ENCODE measurements at places on chromosomes 7 and 10.

DNA sequence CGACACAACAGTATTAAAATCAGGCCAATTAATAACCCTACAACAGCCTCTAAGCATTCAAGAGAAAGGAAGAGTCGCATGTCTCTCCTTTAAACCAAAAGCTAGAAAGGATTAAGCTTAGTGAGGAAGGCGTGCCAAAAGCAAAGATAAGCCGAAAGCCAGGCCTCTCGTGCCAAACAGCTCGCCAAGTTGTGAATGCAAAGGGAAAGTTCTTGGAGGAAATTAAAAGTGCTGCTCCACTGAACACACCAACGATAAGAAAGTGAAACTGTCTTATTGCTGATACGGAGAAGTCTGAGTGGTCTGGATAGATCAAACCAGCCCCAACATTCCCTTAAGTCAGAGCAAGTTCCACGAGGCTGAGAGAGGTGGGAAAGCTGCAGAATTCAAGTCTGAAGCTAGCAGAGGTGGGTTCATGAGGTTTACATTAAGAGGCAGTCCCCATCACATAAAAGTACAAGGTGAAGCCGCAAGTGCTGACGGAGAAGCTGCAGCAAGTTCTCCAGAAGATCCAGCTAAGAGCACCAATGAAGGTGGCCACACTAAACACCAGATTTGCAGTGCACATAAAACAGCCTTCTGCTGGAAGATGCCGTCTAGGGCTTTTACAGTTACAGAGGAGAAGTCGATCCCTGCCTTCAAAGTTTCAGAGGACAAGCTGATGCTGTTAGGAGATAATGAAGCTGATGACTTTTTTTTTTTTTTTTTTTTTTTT lies 194.8 kb downstream of the MAD1L1 start:
- peak; percentile 12 for DNase-seq
- no peak overlapping the region for H3K27ac ChIP-seq
- no peaks in the 10 kb centered on the region for H3K4me1 ChIP-seq
- H3K4me3 ChIP-seq, result peak overlapping the region; percentile 10
- H3K27me3 ChIP-seq, result no peaks in the 10 kb centered on the region

DNA sequence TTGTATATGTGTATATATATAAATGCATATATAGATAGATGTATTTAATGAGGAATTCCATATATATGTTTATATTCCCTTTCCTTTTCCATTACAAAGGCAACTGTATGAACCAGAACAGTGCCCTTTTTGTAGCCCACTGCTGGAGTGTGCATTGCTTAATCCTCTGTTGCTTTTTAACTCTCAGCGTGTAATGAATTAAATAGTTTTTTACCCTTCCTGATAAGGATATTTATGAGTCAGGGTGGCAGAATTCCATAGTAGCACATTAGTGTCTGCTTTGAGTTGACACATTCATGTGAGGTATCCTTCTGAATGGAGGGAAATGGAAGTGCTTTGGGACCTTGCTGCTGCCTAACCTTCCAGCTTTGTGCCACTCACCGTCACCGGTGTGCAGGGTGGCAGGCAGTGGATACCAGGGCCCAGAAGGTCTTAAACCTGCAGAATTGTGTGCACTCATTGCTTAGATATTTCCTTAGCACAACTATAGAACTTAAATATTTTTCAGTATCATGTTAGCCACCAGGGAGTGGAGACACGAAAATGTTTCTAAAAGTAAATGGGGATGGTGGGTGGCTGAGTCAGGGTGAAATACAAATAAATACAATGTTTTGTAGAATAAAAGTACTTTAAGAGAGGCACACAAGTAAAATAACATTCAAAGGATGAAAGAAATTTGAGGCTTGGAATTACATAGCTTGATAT lies 117.9 kb downstream of the SND1 start:
- H3K4me3 ChIP-seq, result no peak overlapping the region
- no peak for DNase-seq
- H3K36me3 ChIP-seq, result no peaks in the 10 kb centered on the region
- no peaks in the 10 kb centered on the region for H3K4me1 ChIP-seq
- H3K27me3 ChIP-seq, result no peaks in the 10 kb centered on the region

DNA sequence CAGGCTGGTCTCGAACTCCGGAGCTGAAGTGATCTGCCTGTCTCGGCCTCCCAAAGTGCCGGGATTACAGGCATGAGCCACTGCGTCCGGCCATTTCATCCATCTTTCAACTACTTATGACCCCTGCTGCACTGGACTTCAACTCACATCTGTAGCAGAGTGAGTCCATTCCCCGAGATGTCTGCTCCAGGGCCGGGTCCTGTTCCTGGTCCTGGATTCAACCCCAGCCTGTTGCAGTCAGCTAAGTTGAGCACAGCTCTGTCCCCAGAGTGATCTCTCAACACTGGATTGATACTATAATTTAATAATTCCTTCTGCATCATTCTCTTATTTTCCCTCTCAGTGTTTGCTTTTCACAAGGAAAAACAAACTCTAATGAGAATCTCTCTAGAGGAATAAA lies 25.8 kb downstream of the PRTFDC1 start:
- no peak overlapping the region for H3K27ac ChIP-seq
- peak; percentile 57 for DNase-seq
- no peak overlapping the region for H3K4me3 ChIP-seq
- H3K36me3 ChIP-seq, result no peaks in the 10 kb centered on the region
- no peaks in the 10 kb centered on the region for H3K4me1 ChIP-seq

GRCh38 chr7:95213148-95213547 lies 111.2 kb downstream of the PON1 start:
- H3K36me3 ChIP-seq, result no peaks in the 10 kb centered on the region
- no peak overlapping the region for H3K4me3 ChIP-seq
- no peak for DNase-seq
- H3K4me1 ChIP-seq, result no peaks in the 10 kb centered on the region

GRCh38 chr10:89242840-89243568 lies 8.6 kb downstream of the LIPA start:
- H3K4me1 ChIP-seq, result no peaks in the 10 kb centered on the region
- no peak overlapping the region for H3K27ac ChIP-seq
- H3K4me3 ChIP-seq, result no peak overlapping the region
- DNase-seq, result no peak
- no peaks in the 10 kb centered on the region for H3K36me3 ChIP-seq

- H3K36me3 ChIP-seq, result no peaks in the 10 kb centered on the region
- H3K27ac ChIP-seq, result no peak overlapping the region
- H3K4me1 ChIP-seq, result no peaks in the 10 kb centered on the region
- H3K4me3 ChIP-seq, result no peak overlapping the region
- H3K27me3 ChIP-seq, result no peaks in the 10 kb centered on the region
Observed at GRCh38 chr10:76492026-76492425, 1060.6 kb downstream of the LRMDA start.

DNA sequence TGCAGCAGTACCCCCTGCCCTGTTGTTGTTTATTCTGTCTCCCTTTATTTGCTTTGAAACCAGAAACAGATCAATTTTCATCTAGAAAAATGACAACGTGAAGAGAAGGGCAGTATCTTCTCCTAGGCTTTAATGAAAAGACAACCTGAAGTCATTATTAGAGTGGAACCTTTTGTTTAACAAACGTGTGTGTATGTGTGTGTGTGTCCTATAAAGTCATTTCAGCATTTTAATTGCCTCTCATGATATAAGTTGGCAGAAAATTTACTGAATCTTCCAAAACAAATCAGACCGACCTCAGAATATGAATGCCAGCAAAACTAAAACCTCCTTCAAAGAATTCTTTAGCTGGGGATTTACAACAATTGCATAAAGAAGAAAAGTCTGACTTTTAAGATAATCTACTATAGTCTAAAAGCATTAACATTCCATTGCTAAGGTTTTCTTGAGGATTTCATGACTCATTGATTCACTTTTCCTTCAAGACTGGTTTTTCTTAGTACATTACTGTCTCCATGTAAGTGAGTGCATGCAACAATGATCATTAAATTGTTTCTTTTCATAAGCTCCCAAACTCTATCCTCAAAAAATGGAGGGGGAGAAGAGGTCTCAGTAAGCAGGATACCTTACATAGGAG lies 3.2 kb downstream of the GLI3 start:
- H3K4me3 ChIP-seq, result no peak overlapping the region
- H3K27me3 ChIP-seq, result peaks cover 6% of the 10 kb centered on the region
- H3K36me3 ChIP-seq, result no peaks in the 10 kb centered on the region
- no peak for DNase-seq
- peaks cover 10% of the 10 kb centered on the region for H3K4me1 ChIP-seq

- H3K4me3 ChIP-seq, result no peak overlapping the region
- H3K27ac ChIP-seq, result no peak overlapping the region
- H3K36me3 ChIP-seq, result no peaks in the 10 kb centered on the region
- H3K4me1 ChIP-seq, result no peaks in the 10 kb centered on the region
Observed at GRCh38 chr7:79420464-79420863, 33.0 kb downstream of the MAGI2 start.

DNA sequence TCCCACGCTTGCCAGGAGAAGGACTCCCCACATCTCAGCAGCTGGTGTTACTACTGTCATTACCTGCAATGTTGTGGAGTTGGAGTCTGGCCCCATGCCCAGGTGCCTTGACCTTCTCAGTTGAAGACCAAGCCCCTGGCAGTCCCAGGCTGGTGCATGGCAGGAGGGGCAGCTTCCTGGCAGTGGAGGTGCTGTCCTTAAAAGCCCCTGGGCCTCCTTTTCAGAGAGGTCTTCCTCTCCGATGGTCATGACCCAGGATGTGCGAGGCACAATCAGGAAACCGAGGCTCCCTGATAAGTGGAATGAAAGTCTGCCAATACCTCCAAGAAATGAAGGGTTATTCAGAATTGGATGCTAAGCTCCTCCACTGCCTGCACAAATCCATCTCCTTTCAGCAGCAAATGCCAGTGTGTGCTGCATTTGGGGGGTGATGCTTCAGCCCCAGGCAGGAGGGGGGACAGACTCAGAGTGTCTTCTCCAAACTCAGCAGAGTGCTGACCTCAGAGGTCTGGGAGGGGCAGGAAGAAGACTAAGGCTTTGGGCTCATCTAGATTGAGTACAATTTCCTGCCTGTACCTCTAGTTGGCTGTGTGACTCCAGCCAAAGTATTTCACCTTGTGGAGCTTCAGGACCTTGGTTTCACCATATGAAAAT lies 97.0 kb upstream of the DDC start:
- DNase-seq, result no peak
- no peaks in the 10 kb centered on the region for H3K27me3 ChIP-seq
- H3K27ac ChIP-seq, result peak overlapping the region; percentile 91
- peaks cover 84% of the 10 kb centered on the region for H3K4me1 ChIP-seq
- H3K4me3 ChIP-seq, result no peak overlapping the region

- H3K36me3 ChIP-seq, result no peaks in the 10 kb centered on the region
- no peaks in the 10 kb centered on the region for H3K27me3 ChIP-seq
- H3K4me3 ChIP-seq, result no peak overlapping the region
Observed at GRCh38 chr7:30278376-30278775, 6.0 kb upstream of the ZNRF2 start.

GRCh38 chr7:100109521-100110163 lies 8.2 kb downstream of the AP4M1 start:
- H3K36me3 ChIP-seq, result no peaks in the 10 kb centered on the region
- no peak for DNase-seq
- no peak overlapping the region for H3K27ac ChIP-seq
- no peaks in the 10 kb centered on the region for H3K4me1 ChIP-seq

DNA sequence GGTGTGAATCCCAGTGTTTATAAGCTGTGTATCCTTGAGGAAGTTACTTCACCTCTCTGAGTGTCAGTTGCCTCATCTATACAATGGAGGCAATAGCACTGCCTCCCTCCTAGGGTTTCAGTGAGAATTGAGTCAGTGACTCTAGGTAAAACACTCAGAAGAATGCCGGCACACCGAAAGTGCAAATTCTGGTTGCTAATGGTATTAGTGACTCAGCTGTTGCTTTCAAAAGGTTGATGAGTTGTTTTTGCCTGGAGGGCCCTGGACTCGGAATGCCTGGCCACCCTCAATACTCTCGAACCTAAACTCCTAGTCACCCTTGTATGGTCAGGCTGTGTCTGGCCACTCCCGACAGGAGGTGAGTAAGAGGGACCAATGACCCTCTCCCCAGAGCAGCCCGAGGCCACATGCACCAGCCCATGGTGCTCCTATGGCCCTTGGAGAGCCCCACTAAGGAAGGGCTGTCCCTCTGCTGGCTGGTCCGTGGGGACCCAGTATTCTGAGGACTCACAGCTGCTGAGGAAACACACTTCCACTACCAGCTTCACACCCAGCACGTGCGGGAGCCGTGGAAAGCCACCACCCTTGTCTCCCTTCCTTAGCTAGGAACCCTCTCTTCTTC lies 60.2 kb downstream of the CALML3 start:
- H3K4me3 ChIP-seq, result no peak overlapping the region
- H3K4me1 ChIP-seq, result peaks cover 8% of the 10 kb centered on the region

DNA sequence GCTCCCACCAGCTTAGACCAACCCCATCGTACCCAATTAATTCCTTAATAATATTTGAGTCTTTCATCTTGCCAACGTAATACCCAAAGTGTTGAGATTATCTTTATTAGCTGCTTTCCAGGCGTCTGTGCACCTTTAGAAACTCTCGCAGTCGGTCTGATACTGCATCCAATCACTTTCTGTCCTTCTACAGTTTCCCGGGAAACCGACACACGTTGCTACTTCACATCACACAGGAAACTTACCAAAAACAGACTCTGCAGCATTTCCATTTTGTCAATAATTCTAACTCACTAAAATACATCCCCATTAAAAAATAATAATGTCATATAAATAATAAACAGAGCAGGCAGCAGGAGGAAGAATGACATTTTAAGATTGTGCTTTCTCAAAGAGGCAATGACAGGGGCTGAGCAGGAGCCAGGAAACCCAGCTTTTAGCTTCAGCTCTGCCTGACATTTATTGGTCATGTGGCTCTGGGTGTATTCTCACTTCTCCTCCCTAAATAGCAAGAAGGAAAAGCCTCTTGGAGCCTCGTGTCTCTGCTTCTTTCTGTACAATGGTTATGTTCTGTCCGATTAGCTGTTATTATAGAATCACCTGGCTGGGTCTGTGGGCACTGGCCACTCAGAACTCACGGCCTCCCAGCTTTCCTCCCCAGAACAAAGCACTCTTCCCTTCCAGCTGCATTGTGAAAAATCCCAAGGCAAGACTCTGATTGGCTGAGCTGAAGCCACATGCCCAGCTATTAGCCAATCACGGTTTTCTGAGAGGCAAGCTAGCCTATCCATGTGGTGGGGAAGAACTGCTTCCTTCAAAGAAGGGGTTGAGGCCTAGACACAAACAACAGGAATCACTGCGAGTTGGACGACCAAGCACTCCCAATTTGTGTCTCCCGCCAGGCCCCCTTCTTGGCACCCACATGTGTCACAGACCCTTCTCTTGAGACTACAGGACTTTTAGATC lies 424.7 kb upstream of the FOXK1 start:
- H3K27ac ChIP-seq, result no peak overlapping the region
- no peaks in the 10 kb centered on the region for H3K36me3 ChIP-seq
- no peaks in the 10 kb centered on the region for H3K4me1 ChIP-seq
- H3K27me3 ChIP-seq, result no peaks in the 10 kb centered on the region
- H3K4me3 ChIP-seq, result no peak overlapping the region

- no peaks in the 10 kb centered on the region for H3K36me3 ChIP-seq
- H3K4me3 ChIP-seq, result no peak overlapping the region
- H3K27me3 ChIP-seq, result no peaks in the 10 kb centered on the region
- DNase-seq, result no peak
- H3K27ac ChIP-seq, result no peak overlapping the region
Observed at GRCh38 chr7:156238366-156239133, 402.0 kb upstream of the RNF32 start.

- H3K4me1 ChIP-seq, result no peaks in the 10 kb centered on the region
- H3K27me3 ChIP-seq, result no peaks in the 10 kb centered on the region
- H3K36me3 ChIP-seq, result no peaks in the 10 kb centered on the region
- H3K4me3 ChIP-seq, result no peak overlapping the region
- no peak overlapping the region for H3K27ac ChIP-seq
Observed at GRCh38 chr10:35780970-35781642, 139.0 kb upstream of the FZD8 start.

Measured in psoas muscle (tissue), 8 donors.